SK-MEL-5 (cell line): ENCODE measurements at places on chromosomes 3 and 15.

- DNase-seq: no peak
These were observed 4.0 kb upstream of the CCR1 start for GRCh38 chr3:46212101-46212500.

GRCh38 chr3:57226176-57226575, 1.4 kb upstream of the APPL1 start:
- DNase-seq: no peak

GRCh38 chr3:47523310-47524073, 10.0 kb upstream of the ELP6 start:
- DNase-seq: no peak

DNA sequence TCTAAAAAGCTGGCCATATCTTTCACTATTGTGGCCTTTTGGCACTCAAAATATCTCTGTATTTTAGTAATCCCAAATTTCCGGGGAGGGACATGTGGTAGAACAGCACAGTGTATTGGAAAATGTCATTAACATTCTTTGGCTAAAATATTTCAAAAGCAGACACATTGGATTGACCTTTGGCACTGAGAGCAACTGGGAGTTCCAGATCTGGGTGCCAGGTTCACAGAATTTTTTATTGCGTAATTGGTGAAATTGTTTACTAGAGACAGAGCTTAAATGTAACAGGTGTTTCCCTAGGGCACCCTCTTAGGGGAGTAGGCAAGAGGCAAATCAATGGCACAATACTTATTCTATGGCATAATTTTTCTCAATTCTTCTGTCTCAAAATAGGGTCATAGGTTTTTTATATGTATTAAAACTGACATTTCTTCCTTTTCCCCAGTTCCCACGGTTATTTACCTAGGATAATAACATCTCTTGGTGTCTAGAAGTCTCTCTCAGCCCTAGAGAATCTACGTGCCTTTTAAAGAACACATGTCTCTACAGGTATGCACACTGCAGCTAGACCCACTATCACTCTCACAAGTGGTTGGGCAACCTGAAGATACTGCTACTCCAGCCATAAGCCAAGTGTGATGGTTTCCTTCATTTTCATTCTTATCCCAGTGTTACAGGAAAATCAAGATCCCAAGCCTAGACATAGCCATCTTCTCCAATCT, 10.6 kb downstream of the RBMS3 start:
- no peak for DNase-seq

GRCh38 chr3:73422571-73422970, 202.2 kb downstream of the PDZRN3 start:
- no peak for DNase-seq

- no peak for DNase-seq
These were observed 25.2 kb downstream of the EXD1 start for GRCh38 chr15:41205315-41205714.

- DNase-seq: no peak
These were observed 21.2 kb downstream of the GRIP2 start for GRCh38 chr3:14518893-14519292.

GRCh38 chr3:172939651-172940293, 189.2 kb downstream of the ECT2 start:
- DNase-seq: no peak

DNA sequence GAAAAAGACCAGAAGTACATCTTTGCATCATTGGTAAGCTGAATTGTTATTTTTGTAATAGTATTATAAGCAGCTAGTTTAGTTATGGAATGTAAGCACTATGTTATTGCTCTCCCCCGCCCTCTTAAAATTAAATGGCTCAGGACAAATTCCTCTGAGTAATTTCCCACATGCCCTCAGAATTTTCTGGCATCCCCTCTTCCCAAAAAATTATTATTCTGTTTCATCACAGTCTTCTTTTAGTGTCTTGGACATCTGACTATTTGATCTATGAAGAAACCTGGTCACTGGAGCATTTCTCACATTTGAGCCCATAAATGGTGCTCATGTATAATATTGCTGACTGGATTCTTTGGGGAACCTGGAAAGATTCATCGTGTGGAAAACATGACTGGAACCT, 68.3 kb downstream of the KLHL25 start:
- DNase-seq: no peak

GRCh38 chr3:133927540-133928066, 31.9 kb upstream of the RAB6B start:
- DNase-seq: peak; percentile 36

DNA sequence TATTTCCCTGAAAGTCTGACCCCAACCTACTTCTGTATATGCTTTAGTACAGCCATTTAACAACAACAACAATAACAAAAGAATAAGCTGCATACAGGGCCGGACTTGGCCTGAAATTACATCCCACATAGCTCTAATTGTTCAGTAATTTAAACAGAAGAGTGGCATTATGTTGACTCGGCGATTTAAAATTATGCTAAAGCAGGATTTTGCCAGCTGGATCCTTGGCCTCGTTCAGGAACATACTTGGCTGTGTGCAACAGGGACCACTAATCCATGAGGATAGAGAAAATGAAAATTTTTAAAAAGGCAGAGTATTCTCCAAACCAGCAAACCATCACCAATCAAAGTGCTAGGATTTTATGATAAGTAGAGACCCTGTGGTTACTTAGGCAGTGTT, 433.1 kb upstream of the RBMS3 start:
- DNase-seq: no peak

GRCh38 chr3:94076055-94076454, 13.2 kb downstream of the NSUN3 start:
- DNase-seq: peak; percentile 38
